M059J (cell line): ENCODE measurements at places on chromosomes 11 and 22.

GRCh38 chr22:24027389-24027975 lies 16.4 kb downstream of the CABIN1 start:
- DNase-seq: no peak

DNA sequence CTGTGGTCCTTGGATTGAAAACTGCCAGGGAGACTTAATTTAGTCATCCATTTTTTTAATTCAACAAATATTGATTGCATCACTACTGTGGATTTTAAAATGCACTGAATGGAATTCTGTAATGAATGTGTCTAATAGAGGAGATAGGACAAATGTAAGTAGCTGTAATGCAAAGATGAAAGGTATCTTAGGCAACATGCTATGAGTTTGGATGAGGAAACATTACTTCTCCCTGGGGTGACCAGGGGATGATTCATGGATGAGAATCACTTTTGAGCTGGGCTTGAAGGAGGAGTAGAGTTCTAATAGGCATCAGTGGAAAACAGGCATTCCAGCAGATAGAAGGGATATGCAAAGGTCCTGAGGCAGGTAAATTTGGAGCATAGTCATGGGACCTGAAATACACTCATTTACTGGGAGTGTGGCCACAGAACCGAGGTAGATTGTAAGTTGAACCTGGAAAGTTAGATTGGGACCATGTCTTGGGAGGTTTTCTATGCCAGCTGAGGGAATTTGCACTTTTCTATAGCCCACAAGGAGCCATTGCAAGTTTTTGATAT lies 43.4 kb downstream of the PKNOX2 start:
- DNase-seq: no peak

DNA sequence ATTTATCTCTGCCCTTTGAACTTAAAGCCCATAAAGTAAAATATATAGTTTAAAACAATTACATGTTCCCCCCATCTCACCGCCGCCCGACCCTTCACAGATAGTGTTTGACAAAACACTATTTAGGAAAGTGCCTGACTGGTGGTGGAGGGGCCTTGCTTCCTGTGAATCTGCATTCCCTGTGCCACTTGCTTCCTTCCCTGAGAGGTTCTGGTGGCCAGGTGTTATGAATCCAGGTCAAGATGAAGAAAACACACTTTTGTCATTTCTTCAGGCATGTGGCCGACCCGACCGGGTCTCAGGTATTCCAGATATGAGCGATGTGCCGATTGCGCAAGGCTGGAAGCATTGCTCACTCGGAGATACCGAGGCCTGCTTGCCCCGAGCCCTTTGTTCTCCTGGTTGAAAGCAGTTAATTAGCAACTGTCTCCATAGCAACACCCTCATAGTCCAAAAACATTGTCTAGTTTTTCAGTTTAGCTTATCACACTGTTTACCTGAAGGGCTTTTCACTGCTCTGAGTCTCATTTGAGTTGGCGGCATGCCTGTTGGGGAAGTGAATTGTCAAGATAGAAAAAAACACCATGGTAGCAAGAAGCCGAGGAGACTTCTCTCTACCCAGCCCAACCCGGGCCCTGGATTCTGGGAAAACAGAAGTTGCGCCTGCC lies 128.3 kb downstream of the TEAD1 start:
- peak; percentile 100 for DNase-seq

DNA sequence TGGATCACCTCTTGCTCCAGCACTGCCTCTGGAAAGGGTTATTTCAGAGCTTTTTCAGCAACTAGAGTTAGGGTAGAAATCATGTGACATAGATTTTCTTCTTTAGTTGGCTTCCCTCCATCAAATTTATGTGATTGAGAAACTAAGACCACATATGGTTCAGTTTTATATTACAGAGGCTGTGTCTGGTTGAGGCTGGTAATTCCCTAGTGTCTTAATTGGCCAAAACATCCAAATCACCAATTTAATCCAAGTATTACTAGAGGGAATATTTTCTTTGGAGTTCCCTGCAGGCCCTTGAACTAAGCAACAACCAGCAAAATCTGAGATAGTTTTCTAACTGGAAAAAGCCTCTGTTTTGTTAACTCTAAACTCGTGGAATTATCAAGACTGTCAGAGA lies 136.3 kb downstream of the ARHGAP42 start:
- no peak for DNase-seq

DNA sequence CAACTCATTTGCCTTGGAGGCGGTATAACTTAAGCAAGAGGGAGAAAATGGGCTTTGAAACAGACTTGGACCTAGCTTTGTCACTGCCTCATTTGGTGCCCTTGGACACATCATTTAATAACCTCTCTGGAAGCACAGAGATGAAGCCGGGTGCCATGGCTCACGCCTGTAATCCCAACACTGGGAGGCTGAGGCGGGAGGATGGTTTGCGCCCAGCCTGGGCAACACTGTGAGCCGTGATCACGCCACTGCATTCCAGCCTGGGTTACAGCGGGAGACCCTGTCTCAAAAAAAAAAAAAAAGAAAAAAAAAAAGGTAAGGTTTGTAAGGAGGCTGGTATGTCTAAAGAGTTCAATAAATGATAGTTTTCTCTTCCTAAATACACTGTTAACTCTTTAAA lies 806 bp downstream of the COA4 start:
- peak; percentile 13 for DNase-seq

DNA sequence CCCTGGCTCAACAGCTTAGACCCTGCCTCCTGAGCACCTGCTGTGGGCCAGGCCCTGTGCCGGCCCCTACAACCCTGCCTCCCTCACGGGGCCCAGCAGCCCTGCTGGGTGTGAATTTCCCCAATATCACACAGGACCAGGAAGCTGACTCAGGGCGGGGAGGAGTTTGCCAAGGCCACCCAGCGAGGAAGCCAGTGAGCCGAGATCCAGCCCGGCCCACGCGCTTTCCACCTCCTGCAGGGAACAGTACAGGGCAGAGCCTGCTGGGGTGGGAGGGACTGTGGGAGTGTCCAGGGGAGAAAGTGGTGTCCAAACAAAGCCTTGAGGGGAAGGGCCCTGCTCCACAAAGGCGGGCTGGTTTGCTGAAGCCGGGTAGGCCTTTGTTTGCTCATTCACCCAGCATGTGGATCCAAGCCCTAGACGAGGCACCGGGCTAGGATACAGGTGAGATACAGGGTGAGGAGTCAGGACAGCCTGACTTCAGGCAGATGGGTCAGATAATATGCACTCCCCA lies 26.8 kb downstream of the RPL3 start:
- peak; percentile 92 for DNase-seq

DNA sequence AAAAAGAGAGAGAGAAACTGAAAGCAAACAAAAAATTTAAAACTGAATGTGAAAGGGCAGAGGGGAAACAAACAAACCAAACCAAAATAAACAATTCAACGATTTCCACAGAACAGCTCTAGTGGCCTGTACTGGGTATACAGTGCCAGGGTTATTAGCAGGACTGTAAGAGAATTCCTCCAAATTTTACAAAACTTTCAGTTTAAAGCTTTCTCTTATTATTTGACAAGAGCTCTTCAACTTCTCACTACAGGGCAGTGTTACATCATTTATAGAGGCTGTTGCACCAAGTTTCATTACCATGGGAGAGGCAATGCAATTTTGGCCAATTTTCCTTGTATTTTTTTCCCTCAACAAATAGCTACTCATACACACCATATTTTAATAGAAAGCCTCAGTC lies 44.3 kb upstream of the CLPB start:
- DNase-seq: no peak

DNA sequence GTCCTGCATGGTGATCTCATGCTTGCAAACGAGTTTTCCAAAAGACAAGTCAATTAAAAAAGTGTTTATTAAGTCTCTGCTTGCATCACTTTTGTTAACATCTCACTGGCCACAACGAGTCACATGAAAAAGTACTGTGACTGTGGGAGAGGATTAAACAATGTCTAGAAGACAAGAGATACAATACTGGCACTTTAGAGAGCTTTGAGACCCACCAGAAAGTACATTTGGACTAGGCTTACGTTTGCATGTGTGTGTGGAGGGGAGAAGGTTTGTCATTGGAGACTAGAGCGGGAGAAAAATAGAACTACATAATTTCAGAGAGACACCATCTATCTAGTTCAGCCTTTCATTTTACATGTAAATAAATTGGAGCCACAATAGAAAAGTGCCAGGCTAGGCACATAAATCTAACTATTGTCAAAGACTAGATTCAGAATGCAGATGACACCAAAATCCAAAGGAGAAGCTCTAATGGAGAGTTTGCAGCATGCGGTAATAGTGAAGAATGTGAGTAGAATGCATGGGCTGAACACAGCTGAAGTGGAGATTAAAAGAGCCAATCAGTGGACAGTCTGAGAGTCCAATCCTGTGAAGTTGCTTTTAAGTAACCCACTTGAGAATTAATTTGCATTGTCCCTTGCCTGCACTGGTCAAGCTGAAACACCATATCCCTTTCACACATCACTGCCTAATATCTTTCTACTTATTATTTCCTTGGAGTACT lies 977.4 kb upstream of the FAT3 start:
- no peak for DNase-seq

DNA sequence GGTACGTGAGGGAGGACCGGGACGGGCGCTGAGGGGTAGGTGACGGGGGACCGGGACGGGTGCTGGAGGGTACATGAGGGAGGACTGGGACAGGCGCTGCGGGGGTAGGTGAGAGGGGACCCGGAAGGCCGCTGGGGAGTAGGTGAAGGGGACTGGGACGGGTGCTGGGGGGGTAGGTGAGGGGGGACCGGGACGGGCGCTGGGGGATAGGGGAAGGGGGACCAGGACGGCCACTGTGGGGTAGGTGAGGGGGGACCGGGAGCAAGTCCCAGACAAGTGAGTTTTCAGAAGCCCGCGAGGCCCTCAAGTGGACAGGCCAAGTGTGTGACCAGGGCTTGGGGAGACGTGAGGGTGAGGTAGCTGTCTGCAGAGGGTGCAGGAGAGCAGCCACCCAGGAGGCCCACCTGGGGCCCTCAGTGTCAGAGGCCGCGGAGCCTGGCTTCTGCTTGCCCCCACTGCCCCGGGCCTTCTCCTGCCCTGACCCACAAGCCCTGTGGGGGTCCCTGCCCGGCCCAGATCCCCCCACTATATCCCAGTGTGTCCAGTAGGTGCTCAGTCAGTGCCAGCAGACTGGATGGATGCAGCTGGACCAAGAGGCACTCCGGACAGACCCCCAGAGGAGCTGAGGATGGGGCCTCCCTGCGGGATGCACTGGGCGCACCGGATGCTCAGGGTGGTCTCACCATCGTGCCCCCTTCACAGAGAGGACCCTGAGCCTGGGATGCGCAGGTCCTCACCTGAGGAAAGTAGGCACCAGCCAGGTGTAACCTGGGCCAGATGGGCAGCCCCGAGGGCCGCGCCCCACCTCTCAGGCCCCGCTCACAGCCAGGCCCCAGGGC lies 44.2 kb upstream of the TH start:
- DNase-seq: no peak

DNA sequence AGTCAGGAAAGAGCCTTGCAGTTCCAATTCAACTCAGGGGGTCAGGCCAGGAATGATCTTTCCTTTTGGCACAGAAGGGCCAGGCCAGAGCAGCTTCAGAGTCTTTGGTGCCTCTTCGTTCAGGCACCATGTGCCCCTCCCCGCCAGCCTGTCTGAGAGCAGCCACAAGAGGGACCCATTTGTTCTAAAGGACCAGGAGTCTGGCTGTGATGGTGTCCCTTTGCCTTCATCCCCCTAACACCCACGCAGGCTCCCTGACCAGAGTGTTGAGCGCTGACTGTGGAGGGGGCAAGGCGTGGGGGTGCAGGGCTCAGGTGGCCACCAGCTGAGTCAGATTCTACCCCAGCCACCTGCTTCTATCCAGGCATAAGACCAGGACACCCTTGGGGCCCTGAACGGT lies 156.4 kb downstream of the TTC17 start:
- DNase-seq: peak; percentile 14
